ENCODE measurements at places on chromosomes 1 and 21.

- DNase-seq = peak; percentile 94
Observed at GRCh38 chr1:206001476-206001888, 1.7 kb downstream of the RAB7B start.

- no peak for DNase-seq
Observed at GRCh38 chr21:41802684-41803083, 35.8 kb upstream of the RIPK4 start.

GRCh38 chr1:183098317-183098716 is 75.1 kb downstream of the LAMC1 start:
- DNase-seq = no peak

DNA sequence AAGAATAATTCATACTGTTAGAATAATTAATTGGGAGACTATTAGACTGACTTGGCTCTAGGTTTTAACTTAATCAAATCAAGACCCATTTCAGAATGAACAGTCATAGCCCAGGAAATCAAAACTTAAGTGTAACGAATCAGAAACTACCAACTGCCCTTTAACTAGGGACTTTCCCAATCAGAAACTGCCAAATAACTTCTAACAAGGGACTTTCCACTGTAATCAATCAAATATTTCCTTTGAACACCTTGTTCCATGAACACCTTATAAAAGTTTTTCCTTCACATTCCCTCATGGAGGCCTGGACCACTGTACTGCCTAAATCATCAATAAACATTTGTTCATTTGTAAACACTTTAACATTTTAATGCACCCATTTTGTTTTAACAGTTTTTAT is 1054.7 kb upstream of the TMPRSS15 start:
- DNase-seq = no peak

DNA sequence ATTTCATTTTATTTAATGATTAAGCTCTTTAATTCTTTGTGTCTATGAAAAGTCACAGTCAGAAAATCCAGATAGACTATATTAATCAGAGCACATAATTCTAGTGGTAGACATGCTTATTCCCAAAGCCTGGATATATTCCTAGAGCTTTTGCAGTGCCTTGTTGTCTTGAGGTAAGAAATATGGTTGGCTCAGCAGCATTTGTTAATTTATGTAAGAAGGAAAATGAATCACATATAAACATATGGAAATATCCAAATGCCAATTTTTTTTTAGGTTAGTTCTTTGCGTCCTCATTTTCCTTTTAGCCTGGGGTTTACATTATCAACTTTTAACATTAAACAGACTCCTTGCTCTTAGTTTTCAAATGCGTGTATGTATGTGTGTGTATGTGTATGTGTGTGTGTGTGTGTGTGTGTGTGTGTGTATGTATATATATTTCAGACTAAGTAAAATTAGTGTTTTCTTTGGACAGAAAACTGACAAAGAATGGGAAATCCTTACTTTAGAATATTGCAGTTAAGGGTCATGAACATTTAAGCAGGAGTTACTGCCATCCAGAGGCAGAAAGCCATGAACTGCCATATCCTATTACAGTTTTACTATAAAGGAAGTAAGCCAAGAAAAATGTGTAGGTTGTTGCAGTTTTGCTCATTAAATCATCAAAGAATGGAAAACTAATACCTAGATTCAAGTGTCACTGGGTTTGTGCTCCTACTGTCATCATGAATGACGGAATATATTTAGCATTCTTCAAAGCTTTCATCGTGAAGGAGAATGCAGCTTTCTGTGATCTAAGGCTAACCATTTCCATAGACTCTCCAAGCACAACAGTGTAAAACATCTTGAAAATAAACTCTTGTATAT is 477.1 kb upstream of the NR5A2 start:
- DNase-seq = peak; percentile 27

DNA sequence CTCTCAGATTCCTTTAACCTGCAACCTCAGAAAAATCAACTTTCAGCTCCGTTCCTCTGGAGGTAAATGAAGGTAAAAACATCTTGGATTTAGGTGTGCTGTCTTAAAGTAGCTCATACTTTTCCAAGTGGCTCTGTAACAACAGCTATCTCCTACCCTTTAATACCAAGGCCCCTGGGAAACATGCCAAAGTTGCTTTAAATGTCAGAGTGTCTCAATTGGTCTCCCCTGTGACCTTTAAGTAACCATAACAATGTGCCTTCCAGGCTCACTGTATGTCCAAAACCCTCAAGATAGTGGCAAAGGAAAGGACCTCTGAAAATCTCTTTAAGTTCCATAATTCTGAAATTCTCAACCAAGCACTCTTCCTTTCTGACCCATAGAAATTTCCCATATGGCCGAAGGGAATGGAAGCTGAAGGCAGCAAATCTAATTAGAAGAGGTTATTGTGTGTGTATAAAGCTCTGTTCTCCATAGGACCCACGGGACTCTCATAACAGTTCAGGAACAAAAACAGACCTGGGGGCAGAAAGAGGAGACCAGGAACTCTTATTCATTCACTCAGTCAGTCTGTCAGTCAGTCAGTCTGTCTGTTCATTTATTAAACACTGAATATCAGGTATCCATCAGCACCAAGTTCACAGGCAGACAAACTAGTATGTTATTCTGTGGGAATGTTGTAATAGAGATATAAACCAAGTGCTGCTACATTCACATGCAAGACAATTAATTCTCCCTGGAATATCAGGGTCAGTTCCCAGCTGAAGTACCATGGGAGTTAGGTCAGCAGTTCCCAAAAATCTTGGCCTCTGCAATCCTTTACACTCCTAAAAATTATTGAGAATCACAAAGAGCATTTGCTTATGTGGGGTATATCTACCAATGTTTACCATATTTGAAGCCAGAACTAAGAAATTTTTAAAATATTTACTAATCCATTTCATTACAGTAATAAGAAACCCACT is 19.1 kb downstream of the ASTN1 start:
- DNase-seq = no peak

DNA sequence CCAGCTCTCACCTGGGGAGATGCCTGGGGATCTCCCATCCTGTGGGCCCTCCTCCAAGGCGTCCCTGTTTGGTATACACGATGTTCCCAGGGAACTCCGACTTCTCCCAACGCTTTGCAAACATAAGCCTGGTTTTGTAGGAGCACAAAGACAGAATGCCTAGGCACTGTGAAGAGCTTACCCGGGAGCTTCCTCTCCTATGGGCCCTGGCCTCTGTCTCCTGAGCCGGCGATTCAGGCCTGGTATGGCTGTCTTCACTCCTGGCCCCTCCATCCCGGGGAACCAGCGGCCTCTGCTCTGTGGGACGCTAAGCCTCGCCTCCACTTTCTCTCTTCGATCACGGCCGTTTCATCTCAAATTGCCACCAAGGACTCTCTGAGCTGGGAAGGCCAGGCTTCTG is 59.6 kb upstream of the ACTRT2 start:
- no peak for DNase-seq

DNA sequence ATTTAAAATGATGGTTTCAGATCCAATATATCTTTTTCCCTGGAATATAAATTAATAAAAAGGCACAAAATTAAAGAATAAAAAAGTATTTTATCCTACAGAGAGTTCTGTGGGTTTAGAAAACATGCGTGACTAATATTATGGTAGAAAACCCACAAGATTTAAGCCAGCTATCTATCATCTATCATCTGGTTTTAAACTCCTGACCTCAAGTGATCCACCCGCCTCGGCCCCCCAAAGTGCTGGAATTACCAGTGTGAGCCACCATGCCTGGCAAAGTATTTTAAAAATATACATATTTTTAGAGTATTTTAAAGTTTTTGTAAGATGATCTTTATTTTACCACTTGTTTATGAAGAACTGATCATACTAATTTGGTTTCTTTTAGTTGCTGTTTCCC is 79.5 kb downstream of the NRIP1 start:
- DNase-seq = no peak

DNA sequence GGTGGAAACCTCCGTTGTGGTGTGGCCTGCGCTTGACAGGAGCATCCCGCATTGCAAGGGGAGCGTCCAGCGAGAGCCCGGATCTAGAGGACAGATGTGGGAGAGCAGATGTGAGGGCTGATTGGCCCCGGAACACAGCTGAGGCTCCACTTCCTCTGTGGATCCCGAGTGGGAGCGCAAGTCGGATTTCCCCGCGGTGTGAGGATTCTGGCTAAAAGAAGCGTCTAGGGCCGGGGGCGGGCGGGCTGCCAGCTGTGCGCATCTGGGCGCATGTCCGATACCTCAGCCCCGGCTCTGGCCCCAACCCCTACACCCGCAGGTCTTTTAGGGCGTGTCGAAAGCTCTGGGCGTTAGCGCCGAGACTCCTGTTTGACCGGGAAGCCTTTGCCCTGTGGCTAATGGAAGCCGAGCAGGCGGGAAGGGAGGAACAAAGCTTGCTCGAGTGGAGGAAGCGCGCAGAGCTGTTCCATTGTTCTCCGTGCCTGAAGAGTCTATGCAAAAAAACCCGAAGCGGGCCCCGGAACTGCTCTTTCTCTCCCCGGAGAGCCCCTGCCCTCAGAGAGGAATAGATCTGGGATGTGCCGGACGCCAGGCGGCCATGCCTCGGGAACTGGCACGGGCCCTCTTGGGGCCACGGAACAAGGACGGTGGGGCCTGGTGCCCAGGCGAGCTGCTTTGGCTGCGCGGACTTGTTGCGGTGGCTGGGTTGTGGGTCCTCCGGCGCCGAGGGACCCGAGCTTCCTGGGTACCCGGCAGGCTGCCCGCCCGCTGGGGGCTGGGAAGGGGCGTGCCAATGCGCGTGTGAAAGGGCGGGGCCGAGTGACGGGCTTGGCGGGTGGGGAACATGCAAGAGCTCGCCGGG is 111.1 kb downstream of the NAV1 start:
- DNase-seq = no peak

- DNase-seq = no peak
Observed at GRCh38 chr21:41536076-41536826, 28.3 kb upstream of the TMPRSS2 start.

DNA sequence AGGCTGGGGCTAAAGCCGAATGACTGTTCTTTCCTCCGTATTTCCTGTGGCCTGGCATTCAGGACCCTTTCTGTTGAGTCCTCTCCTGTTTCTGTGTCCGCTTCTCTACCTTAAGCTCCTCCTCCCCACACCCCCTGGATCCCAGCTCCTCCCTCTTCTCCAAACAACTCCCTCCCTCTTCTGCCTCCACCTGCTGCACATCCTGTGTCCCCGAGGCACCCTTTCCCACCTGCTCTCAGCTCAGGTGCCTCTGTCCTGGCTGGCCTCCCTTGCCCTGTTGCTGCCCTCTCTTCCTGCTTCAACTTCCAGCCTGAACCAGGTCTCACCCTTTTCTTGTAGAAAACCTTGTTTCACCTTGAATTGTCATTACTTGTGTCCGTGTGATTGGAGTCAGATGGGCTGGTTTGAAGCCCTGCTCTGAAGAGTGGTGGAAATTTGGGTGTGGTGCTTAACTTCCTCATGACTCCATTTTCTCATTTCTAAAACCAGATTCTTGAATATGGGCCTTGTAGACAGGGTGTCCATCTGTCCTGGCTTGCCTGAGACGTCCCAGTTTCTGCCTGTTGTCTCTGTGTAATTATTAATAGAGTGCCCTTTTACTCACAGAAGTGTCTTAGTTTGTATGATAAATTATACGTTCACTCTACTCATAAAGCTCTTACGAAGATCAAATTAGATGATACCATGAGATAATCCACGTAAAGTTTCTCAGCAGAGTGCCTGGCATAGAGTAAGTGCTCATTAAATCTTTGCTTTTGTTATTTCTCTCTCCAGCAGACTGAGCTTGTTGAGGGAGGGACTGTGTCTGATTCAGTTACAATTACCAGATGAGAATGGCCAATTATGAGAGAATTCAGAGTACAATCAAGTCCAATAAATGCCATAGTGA is 58.9 kb upstream of the TRABD2B start:
- DNase-seq = no peak

DNA sequence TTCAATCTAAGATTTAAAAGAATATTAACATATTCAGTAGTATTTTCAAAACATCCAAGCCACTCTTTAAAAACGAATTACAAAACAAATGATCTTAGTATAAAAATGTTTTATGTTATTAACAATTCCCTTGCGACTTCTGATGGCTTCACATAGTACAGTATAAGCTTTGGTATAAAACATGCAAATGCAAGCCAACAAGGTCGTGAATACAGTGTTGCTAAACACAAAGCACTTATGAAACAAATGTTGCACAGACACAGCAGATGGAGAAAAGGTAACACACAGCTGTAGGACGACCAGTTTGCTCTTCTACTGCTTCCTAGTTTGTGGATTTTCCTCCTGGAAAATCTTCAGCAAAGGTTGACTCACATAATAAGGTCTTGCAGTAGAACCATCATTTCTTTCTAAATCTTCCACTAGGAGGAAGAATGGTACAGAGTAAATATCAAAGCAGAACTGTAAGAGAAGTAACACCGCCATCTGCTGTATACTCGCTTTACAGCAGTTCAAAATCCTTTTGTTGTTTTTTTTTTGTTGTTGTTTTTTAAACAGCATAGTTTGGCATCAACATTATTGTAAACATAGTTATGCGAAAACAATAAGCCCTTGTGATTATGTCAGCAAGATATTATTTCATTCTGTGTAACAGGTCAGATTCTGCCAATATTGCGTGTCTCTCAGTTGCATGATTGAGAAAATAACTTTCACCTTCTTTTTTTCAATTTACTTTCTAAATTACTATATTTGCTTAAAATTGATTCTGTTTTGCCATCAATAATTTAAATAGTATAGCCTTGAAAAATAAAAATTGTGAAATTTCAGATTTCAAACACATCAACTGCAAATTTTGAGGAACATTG is 69.5 kb downstream of the LHX8 start:
- DNase-seq = peak; percentile 43

DNA sequence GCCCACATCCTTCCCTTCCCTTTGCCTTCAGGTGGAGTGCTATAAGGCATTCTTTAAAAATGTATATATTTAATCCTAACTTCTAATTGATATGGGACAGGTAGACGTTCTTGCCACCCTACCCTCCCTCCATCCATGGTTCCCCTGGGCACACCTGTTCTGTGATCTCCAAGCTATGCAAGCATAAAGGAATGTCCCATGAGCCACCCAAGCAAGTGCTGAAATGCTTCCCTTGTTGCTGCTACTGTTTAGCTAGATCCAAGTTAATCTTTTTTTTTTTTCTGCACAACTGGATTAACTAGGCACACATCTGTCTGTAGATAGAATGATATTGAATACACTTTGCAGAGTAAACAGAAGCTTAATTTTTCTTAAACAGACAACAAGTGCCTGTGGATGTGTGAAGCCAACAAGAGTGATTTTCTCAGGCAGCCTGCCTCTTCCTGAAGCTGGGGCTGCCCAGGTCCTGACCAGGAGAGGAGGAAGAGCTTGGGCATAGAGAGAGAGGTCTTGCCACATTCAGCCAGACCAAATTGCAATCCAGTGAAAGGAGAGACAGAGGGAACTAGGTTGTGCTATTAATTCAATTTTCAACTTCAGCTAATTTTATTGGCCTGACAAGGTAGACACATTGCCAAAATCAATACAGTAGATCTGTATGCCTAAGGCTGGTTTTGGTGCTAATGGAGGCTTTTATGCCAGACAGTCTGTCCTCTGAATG is 28.2 kb upstream of the ATP1B1 start:
- DNase-seq = no peak

DNA sequence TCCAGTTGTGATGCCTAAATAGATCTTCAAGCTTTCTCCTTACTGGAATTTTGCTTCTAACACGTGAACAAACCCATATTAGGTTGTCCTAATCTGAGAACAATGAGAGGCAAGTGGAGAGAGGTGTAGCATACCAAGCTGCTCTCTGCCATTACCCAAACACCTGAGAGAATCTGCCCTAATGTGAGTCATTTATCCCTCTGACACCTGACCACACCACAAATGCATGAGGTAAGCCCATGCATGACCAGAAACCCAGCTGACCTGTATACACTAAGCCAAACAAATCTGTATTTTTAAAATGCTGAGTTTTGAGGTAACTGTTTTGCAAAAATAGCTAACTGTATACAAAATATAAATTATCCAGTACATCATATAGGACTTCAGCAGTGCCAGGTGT is 1458.1 kb upstream of the B3GALT2 start:
- no peak for DNase-seq

Data from NB4 (cell line).